NCI-H1105 (cell line): ENCODE measurements at places on chromosomes 2 and 18.

DNA sequence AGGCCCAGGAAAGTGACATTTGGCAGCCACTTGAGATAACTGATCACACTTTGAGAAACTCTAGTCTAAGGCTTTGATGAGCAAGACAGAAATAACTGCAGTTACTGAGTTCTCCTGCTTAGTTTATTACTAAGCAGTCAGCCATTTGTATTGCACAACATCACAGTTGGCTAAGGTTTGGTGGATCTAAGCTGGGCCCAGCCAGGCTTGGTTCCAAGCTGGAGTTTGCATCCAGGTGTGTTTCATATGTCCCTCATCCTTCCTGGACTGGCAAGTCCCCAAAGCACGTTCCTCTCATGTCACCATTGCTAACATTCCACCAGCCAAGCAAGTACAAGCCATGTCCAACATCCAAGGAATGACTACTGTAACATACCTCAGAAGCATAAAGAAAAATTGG lies 71.3 kb upstream of the ZNF532 start:
- no peak for DNase-seq

DNA sequence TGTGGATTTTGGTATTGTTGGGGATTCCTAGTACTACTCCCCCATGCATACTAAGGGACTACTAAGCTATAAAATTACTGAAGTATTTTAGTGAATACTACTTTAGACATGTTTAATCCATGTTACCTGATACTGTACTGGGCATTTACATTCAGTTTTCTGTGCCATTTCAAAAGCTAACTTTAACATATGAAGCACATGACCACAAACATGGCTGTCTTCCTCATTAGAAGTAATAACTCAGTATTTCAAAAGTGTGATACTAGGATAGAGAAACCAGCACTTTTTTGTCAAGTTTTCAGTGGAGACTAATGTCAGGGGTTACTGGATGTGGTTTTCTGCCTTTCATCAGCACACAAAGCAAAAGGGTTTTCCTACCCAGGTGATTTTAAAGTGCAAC lies 27.9 kb downstream of the WDR33 start:
- DNase-seq = no peak

GRCh38 chr2:141496810-141497209 lies 634.0 kb downstream of the LRP1B start:
- DNase-seq = no peak

DNA sequence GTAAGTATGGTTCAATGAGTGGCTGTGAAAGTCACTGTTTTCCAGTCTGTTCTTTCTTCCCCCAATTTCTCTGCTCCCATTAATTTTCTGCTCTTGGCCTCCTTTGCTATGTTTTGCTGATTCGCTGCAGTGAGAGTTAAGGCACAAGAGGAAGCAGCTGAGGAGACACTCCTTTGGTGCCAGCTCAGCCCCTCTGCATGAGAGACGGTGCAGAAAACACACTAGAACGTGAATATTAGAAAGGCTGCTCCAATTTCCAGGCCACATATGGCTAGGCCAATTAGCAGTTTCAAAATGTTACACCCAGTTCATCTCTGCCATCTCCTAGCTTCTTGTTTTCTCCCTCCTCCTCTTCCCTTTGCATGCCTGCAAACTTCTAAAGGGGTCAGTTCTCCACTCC lies 38.9 kb downstream of the AKAIN1 start:
- no peak for DNase-seq
